Karpas-422 (cell line): ENCODE measurements at places on chromosomes 12 and 14. TPM values are rescaled to one million over a fixed set of nuclear protein-coding genes. Genes with fewer than 3 reads are reported as not detected.

The GPX2 gene
- not detected in 2 replicates for total RNA-seq

The SPSB2 gene
- 5.9 and 7.4 TPM in 2 replicates for total RNA-seq

The TAS2R13 gene
- total RNA-seq, result 3.2 and 8.9 TPM in 2 replicates

The PGAM5 gene
- 42.5 and 63.2 TPM in 2 replicates for total RNA-seq

The HOXC9 gene
- not detected in 2 replicates for total RNA-seq

DNA sequence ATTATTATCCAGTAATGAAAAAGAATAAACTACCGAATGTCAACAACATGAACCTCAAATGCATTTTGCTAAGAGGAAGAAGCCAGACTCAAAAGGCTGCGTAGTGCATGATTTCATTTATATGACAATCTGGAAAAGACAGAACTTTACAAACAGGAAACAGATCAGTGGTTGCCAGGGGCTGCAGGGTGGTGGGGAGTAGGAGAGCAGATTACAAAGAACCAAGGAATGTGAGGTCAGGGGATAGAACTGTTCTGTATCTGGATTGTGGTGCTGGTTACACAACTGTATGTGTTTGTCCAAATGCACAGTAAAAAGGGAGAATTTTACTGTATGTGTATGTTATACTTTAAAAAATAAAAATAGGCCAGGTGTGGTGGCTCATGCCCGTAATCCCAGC lies 89.7 kb upstream of the MYL2 start:
- no peak for DNase-seq

GRCh38 chr14:58171090-58171489 lies 19.1 kb upstream of the ARMH4 start:
- DNase-seq, result peak; percentile 90

DNA sequence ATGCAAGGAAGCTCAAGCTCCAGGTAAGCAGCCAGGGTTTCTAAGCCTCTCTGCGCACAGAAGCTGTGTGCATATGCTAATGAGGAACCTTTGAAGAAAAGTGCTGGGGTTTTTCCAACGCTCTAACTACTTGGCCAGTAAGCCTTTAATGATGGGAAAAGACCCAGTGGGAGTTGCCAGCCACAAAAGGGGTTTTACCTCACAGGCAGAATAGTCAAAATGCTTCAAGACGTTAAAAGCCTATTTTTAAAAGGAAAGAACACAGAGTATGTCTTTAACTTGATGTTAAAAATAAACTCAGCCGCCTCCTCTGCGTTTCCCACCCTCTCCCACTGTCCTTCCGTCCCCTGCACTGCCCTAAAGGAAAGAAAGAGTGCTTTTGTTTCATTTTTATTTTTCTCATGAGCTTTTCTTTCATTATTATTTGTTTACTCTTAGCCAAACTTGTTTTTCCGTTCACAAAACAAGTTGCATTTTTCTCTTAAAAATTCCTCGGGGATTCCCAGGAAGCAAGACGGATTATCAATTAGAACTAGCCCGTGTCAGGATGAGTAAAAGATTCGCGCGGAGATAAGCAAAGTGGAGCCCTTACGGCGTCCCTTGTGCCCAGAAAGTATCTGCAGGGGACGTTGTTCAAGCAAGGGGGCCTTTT lies 209.8 kb upstream of the NUDT4 start:
- DNase-seq, result no peak

GRCh38 chr12:98352218-98352811 lies 163.1 kb upstream of the TMPO start:
- no peak for DNase-seq

- DNase-seq, result peak; percentile 17
Observed at GRCh38 chr12:102539651-102540553, 59.5 kb upstream of the IGF1 start.

DNA sequence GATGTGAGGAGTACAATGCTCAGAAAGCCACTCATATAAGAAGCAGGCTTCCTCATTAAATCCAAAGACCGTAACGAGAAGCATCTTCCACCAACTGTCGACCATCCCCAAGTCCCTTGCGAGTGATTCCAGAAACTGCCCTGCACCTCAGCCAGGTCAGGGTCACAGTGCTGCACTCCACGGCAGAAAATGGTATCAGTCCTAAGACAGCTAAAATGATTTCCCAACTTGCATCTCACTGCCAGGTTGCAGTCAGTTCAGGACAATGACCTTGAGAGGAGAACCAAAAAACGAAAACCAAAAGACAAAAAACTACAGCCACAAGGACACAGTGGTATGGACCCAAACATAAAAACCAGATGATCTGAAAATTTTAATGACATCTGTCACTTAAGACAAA lies 20.6 kb downstream of the SBNO1 start:
- DNase-seq, result no peak

DNA sequence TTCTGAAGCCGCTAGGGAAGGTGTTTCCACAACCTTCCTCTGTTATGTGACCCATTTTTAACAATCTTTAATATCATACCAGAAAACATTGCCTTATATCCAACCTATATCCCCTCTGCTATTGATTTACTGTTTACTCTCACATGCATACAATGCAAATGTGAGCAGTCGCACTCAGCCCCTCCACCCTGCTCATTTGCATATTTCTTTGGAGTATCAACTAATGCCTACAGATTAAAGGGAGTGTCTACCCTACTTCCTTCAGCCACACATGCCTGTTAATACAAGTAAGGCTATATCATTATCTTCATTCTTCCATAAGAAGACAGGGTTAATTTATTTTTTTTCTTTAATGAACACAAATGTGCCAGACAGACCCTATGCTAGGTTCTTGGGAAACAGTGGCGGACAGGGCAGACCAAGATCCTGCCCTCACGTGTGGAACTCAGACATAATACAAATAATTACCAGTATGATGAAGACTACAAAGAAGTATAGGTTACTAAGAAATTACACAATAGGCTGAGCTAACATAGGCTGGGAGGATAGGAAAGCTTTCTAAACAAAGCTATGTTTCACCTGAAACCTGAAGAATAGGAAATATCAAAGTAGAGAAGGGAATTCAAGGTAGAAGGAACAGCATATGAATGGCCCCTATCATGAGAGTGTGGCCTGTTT lies 107.3 kb upstream of the MDM1 start:
- DNase-seq, result no peak

DNA sequence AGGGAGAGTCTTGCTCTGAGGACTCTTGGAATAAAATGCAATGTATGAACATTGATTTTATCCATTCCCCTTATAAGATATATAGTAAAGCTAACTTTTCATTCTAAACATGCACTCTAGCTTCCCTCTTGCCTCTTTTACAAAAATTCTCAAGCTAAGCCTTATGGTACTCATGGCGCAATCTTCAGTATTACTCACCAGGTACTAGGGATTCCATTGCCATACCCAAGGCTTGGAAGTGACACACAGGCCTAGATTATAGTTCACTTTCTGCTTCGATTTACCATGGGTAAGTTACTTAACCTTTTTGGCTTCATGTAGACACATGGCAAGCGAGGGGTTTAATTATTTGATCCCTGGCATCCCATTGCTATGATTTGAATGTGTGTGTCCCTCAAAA lies 331.5 kb downstream of the LRIG3 start:
- no peak for DNase-seq

GRCh38 chr12:97061171-97061570 lies 154.1 kb downstream of the NEDD1 start:
- no peak for DNase-seq
